AG09319 (cell line): ENCODE measurements at places on chromosomes 2 and 18.
A peak's percentile ranks its signal among the peaks of the same experiment; 100 is the strongest.

GRCh38 chr2:50769406-50770181, 262.3 kb downstream of the NRXN1 start:
- no peak for DNase-seq

- no peak for DNase-seq
Observed at GRCh38 chr2:197184959-197185586, 125.5 kb downstream of the ANKRD44 start.

DNA sequence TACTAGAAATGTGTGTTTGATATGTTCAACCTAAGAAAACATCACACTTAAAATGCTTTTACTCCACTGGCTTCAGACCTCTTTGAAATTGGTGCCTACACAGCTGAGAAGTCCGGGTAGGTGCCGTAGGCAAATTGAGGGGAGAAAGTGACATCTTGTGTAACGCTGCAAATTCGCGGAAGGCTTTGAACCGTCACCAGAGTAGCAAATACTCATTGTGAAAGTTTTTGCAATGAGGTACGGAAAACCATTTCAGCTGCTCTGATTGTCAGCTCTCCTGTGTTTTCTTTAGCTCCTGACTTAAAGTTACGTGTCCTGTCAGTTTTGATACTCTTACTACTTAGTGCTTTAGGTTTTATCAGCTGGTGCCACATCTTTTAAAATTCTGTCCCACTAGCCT, 224.5 kb downstream of the FAM210A start:
- no peak for DNase-seq

DNA sequence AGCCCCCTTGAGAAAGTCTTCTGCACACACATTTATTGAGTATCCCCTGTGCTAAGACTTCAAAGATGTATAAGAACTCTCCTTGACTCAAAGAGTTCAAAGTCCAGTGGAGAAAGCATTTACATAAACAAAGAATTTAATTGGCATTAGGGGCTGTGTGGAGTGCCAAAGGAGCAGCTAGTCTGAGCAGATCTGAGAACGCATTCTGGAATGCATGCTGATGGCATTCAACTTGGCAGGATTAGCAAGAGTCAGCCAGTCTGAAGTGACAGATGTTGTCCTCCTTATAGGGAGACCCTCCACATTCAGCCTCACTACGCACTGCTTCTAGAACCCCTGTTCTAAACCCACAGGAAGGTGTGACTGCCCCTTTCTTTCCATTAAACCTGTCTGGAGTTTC, 191.5 kb downstream of the RAD51AP2 start:
- no peak for DNase-seq

- no peak for DNase-seq
Observed at GRCh38 chr2:120509213-120509815, 163.4 kb downstream of the INHBB start.

DNA sequence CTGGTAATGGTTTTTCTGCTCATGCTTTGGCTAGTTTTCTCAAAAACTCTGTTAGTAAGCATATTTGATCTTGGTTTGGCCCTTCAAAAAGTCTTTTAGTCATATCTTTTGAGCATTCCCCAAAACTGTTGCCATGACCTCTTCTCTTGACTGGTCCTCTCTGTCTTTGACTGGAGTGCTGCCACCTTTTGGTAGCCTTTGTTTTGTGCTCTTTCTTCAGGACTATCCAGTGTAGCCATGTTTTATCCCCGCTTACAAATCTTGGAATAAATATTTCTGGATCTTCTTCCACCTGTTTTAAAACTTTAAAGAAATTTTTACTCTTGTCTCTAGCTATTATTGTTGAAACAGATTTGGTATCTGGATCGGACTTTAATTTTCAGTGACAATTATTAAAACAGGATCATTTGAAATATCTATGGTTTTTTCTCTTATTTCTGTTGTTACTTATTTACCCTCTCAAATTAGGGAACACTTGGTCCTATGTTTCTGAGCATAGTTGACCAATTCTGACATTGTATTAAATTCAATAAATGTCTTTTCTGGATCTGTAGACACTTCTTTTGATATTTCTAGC, 965 bp upstream of the ELOA2 start:
- no peak for DNase-seq

GRCh38 chr2:44275927-44276303, 635 bp downstream of the SLC3A1 start:
- no peak for DNase-seq

- DNase-seq = peak; percentile 64
Observed at GRCh38 chr2:24490690-24491541, at the start of gene NCOA1. TSS of gene NCOA1 (plus strand) at chr2:24491254. CDS start at chr2:24658678, 167,424 bp downstream.

DNA sequence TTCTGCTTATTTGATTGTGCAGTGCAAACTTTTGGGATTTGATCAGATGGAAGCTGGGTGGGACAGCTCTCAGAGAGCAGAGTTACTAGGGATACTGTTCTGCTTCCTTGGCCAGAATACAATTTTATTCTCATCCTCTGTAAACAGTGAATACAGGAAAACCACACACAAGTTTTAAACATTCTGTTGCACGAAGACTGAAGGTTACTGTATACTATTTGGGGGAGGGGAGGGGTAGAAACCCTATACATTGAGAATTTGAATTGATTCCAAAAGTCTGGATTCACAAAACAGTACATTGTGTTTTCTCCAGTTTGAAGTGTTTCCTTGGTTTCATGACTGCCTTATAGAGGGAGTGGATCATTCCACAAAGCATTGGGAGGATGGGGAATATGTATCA, 149.9 kb downstream of the SETBP1 start:
- no peak for DNase-seq

DNA sequence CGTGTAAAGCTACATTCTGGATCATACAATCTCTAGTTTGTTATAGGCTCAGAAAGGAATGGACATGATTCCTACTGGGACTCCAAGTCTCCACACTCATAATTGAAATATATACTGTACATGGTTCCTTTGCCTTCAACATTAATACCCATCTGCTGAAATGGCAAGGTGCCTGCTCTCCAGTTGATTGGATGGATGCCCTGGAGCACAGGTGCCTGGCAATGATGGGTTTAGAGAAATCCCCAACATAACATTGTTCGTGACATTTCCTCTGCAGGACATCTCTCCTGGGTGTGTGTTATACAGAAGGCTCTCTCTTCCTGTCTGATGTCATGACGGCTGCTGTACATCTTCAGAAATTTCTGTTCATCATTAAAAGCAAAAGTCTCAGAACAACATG, 449.7 kb upstream of the CWC22 start:
- DNase-seq = no peak

GRCh38 chr18:56511996-56512395, 126.4 kb downstream of the TXNL1 start:
- DNase-seq = no peak

- no peak for DNase-seq
Observed at GRCh38 chr18:11981543-11982366, 448 bp downstream of the IMPA2 start.

DNA sequence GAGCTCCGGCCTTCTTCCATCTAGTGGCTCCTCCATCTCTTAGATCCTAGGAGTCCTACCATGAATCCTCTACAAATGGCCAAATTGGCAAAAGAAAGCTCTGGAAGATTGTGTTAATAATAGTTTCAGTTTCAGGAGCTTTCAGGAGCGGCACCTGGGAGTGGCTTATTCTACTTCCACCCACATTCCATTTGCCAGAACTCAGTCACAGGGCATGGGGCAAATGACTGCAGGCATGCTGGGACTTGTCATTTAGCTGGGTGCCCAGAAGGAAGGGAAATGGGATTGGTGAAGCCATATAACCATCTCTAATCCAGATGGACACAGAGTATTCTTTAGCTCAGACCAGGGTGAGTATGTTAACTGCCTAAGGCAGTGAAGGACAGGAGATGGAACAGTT, 3.6 kb upstream of the LRATD1 start:
- DNase-seq = no peak

DNA sequence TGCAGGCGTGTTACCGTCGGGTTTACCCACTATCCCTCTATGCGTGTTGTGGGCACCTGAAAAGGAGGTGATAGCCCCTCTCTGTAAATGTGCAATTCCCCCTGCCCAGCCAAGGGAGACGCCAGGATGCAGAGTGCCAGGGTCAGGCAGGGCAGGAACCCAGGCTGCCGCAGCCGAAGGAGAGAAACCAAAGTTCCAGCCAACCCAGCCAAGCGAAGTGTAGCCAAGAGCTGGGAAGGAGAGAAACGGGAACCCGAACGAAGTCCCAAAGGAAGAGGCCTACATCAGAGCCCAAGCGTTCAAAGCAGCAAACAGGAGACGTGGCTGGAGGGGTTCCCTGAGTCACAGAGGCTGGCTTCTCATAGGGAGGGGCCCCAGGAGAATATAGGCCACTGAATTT, 24.2 kb upstream of the SPR start:
- no peak for DNase-seq

DNA sequence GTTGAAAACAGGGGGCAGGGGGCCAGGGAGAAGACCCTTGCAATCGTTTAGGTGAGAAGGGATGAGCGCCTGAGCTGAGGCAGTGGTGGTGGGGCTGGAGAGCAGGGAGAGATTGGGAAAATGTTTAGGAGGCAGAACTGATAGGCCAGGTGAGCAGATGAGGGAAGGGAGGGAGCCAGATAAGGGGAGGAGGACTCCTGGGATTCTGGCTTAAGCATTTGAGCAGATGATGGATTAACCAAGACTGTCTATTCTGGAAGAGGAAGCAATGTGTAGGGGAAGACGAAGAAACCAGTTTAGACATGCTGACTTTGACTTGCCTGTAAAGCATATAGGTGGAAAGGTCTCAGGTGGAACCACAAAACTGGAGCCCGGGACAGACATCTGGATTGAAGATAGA, 49.9 kb upstream of the ASPRV1 start:
- no peak for DNase-seq

DNA sequence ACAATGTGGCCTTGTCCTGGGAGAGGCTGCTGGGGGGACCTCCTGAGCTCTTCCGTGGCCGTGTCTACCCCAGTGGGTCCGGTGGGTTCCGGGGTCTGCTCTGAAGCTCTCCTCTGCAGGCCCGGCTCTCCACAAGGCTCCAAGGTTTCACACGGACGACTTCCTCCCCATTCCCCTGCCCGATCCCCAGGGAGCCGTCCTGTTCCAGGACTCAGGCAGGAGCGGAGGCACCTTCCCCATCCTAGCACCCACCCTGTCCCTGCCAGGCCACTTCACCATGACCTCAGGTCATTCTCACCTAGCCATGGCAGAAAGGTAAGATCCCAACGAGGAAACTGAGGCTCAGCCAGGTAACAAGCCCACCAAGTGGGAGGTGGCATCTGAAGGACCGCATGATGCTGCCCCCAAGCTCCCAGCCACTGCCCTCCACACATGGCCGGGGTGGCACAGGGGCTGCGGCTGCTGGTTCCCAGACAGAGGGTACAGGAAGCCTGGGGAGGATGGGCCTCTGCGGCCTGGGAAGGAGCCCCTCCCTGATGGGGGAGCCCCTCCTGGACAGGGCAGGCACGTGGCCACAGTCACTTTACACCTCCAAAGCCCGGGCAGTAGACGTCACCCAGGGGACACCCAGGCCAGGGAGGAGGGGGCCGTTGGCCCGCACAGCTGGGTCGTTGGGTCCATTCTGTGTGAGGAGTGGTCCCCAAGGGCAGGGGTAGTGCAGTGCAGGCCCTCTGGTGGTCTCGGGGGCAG, 274.0 kb downstream of the NDUFA10 start:
- no peak for DNase-seq

GRCh38 chr2:220346919-220347318, 719.5 kb downstream of the SLC4A3 start:
- no peak for DNase-seq
